ENCODE measurements at places on chromosomes 13 and 19.

GRCh38 chr19:14375582-14376291, 5.5 kb upstream of the ADGRE5 start:
- DNase-seq, result no peak

GRCh38 chr19:38642176-38642575, 5.3 kb upstream of the ACTN4 start:
- no peak for DNase-seq

- DNase-seq, result no peak
Observed at GRCh38 chr19:1582201-1582600, 10.5 kb downstream of the MBD3 start.

GRCh38 chr13:18948012-18948663, 233.5 kb downstream of the TUBA3C start:
- no peak for DNase-seq

DNA sequence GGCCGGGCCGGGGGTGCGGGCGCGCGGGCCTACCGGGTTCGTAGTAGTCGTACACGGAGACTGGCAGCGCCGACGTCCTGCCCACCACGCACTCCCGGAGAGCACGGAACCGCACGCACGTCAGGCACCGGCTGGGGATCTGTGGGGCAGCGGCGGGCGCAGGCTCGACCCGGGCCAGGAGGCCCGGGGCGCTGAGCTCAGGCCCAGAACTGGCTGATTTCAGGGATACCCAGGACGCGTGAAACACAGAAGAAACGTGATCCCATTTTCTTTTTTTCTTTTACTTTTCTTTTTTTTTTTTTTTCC, 9.0 kb downstream of the F2RL3 start:
- DNase-seq, result no peak
